ENCODE measurements at places on chromosomes 5 and 9.

- no peak for DNase-seq
Observed at GRCh38 chr9:99392986-99393385, 170.9 kb downstream of the SEC61B start.

DNA sequence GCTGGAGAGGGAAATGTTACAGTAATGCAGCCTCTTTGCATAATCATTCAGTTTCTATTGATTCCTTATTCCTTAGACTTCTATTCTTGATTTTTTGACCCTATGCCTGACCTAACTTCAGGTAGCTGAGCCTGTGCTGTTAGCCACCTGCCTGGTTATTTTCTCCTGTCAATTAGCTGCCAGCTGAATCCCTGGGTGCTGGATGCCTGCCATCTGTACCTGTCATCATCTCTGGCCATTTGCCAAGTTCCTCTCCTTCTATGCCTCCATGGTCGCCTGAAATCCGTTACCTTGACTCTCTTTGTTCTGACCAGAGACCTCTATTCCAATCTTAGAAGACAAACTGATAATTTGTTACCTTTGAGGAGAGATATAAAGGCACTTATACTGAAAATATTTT is 178.3 kb downstream of the CAVIN4 start:
- DNase-seq: no peak

GRCh38 chr5:83947763-83948162 is 227.1 kb upstream of the HAPLN1 start:
- DNase-seq: no peak

DNA sequence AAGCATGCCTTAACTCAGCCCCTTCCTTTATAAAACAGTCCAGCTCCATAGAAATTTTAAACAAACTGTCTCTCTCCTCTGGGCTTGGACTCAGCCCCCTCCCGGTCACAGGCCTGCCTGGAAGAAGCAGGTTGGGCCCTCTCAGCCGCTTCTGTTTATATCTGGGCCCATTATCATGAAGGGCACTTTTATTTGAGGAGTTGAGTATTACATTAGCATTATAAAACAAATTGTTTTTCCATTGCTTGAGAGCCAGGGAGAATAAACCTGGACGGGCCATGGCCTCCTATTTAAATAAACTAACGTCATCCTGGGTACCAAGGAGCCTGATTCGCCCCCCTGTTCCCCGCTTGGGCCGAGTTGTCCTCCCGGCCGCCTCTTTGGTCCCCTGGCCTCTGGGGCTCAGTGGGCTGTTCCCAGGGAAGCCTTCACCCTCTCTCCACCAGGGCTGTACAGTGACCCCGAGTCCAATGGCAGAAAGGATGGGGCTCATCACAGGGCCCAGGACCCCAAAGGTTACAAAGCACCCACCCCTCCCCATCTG is 13.2 kb downstream of the IRX2 start:
- no peak for DNase-seq

DNA sequence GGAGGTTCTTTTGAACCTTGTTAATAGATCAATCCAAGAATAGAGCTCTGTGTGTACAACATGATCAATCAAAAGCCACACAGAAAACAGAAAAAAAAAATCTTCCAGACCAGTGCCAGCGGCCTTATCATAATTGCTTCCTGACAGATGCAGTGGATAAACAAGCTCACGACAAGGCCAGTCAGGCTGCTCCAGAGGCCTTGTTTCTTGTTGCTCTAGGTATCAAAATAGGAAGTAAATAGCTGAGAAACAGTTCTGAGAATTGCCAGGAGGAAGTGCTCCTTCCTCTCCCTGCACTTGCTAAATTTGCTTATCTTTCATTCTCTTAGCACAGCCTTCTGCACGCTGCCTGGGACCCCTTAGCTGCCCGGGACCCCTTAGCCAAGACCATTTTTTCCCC is 199.0 kb upstream of the TARS1 start:
- peak; percentile 1 for DNase-seq

DNA sequence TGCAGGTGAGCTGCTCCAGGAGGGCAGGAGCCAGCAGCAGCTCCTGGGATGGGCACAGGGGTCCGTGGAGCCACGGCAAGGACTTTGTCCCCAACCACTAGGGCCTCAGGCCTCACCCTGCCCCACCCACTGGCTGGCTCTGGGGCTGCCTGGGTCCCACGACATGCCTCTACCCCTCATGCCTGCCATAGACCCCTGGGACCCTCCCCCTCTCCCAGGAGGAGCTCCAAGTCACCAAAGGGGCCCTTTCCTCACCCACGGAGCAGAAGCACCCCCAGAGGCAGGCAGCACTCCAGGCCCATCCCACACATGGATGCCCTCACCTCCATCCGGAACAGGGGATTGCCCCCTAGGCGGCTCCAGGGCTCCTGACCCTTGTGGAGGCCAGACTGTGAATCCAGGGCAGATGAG is 6.5 kb downstream of the ABCA2 start:
- DNase-seq: no peak

- no peak for DNase-seq
Observed at GRCh38 chr5:14167211-14167845, 24.2 kb downstream of the TRIO start.

- DNase-seq: no peak
Observed at GRCh38 chr5:122297587-122298298, 14.3 kb upstream of the SNCAIP start.

- DNase-seq: no peak
Observed at GRCh38 chr5:151800532-151800931, 28.8 kb downstream of the G3BP1 start.

DNA sequence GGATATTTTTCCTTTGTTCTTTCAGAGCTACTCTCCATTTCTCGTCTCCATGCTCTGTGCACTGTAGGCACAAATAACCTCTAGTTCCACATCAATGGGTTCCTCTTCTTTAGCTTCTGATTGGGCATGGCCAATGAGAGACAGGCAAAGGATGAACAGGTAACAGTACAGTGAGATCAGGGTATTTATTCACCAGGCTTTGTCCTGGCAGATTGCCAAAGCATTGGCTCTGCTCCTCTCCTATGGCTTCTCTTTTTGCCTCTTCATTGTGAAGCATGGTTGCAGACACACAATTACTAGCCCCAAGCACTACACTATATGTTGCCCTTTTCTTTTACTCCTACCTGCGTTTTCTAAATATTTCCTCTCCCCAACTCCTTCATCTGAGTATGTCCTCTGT is 215.1 kb upstream of the ARRDC3 start:
- DNase-seq: no peak

DNA sequence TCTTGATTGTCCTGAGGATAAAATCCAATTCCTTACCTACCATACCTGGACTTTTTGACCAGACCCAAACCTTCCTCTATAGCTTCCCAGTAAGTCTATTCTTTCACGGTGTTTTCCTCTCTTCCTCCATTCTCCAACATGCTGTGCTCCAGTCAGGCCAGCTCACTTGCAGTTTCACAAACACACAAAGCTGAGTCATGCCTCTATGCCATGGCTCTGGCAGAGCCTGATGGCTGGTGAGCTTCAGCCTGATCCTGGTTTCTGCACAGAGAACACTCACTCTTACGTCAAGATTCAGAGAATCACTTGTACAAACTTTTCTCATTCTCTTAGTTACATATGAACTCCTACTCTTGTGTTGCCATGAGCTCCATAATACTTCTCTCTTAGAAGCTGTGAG is 27.7 kb upstream of the PAX5 start:
- no peak for DNase-seq

DNA sequence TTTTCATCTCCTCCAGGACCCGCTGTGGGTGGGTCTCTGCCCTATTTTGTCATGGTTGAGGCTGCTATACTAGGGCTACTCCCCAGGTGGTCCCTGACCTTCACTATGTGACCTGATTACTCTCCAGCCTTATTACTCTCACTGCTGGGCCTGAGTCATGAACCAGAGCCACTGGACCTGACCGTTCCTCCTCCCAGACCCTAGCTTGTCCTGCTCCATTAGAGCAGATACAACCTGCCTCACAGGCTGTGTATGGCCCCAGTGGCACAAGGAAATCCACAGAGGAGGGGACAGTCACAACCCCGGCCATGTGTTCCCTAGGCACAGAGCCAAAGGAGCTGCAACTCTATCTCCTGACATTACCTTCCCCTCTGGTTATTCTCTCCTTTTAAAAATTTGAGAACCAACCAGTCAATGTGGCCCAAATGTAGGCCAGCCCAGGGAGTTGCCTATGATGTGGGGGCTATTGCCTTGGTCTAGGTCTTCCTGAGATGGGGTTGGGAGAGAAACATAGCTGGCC is 96.0 kb upstream of the FSTL4 start:
- DNase-seq: no peak

DNA sequence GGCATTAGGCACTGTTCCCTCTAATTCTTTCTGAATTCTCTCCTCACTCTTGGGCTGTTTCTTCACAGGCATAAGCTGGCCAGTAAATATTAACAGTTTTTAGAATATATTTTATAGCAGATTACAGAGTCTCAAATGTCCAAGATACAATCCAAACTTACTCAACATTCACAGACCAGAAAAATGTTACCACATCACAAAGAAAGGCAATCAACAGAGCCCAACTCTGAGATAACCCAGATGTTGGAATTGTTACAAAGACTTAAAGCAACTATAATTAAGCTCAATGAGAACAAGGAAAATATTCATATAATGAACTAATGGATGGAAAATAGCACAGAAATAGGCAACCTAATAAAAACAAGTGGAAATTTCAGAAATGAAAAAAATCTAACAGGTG is 401.1 kb upstream of the RGMB start:
- no peak for DNase-seq

GRCh38 chr9:133794016-133794760 is 56.0 kb upstream of the SARDH start:
- no peak for DNase-seq

GRCh38 chr9:19239955-19240354 is 9.5 kb downstream of the DENND4C start:
- no peak for DNase-seq

- no peak for DNase-seq
Observed at GRCh38 chr5:156121234-156121633, 205.7 kb upstream of the SGCD start.

DNA sequence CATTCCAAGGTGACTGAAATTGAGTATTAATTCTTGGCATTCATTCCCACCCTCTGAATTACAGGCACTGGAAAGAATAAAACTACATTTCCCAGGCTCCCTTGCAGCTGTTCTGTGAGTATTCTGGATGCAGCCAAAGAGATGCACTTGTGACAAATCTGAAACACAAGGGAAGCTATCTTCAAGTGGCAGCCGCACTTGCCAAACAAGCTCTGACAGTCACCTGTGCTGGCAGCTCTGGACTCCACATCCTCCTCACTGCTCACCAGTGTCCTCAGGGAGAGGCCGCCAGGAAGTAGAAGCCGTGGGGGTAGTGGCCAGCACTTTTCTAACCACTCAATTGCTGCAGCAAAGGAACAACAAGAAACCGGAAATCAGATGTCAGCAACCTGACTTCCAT is 275.0 kb downstream of the NR2F1-AS1 start:
- no peak for DNase-seq

GRCh38 chr9:132673355-132673754 is 3.1 kb downstream of the GTF3C4 start:
- DNase-seq: no peak

DNA sequence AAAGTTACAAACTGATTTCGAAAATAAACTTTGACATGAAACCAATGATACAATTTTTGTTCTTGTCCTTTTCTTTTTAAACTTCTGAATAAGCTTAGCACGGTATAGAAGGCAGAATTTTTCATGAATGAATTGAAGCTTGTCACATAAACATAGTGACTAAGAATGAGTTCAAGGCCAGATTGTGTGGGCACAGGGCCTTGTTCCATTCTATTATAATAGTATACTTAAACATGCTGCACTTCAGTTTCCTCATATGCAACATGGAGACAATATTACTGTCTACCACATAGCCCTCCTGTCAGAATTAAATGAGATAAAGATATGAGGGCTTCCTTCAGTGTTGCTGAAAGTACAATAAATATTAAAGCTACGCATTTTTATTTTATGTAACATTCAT is 204.2 kb upstream of the HAPLN1 start:
- no peak for DNase-seq

DNA sequence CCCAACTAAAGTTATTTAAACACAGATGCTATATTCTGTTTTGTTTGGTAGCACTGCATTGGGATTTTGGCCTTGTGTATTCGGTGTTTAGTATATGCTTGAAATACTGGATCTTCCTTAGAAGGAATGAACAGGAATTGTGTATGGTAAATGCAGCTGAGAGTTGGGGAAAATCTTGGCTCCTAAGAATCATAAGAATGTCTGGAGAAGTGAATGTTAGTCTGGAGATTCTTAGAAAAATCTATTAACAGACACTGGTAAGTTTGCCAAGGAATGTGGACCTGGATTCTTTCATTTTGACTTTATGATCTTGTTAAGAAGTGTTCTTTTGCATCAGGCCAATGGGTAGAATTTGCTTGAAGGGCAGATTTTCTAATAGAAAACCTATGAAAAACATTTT is 38.9 kb downstream of the SNX30 start:
- no peak for DNase-seq

DNA sequence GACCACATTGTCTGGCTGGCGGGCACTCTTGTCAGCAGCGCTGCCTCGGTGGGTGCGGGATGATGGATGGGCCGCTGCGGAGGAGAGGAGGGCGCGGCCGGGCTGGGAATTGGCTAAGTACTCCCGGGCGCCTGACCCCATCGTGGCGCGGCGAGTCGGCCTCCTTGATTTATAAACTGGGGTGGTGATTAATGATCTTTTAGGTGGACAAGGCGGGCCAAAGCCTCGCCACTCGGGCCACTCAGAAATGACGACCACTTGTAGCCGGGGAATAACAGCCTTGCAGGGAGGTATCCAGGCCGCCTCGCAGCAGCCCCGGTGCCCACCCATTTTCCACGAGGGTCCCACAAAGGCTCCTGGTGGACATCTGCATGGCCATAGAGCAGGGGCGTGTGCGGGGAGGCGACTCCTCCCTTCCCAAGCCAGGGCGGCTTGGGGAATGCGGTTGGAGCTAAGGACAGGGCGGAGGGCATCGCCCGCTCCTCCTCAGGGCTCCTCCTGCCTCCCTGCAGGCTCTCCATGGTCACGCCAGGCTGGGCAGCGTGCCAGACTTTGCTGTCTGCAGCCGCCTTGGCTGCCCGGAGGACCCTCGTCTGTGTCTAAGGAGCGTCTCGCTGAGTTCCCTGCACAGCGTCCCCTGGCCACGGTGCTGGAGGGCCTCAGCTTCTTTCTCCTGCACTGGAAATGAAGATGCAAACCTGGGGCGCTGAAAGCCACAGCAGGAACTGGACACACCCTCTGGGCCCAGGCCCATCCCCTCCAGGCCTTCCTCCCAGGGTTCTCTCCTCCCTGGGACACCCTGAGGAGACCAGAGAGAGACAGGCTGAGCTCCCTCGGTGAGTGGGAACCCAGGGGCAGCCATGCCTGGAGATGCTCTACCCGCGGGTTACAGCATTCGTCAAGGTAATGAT is 287.4 kb upstream of the IRX4 start:
- DNase-seq: no peak

- no peak for DNase-seq
Observed at GRCh38 chr5:20323323-20323722, 335.3 kb upstream of the CDH18 start.

DNA sequence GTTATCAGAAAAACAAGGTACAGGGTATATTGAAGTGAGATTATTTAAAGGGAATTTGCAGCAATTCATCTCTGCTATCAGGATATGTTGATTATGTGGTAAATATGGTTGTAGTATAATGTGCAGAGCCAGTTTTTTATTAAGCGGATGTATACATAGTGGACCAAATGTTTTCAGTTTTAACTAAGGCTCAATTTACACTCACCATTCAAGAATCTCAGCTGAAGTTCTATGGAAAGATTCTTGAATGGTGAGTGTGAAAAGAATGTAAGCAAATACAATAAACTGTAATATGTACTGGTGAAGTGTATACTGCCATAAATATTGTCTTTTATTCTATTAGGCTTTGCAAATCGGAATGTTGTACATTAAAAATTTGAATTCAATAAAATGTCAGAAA is 895.9 kb upstream of the CDH10 start:
- no peak for DNase-seq
